Heart right ventricle (tissue), 16 donors: ENCODE measurements at places on chromosomes 5 and 9.

GRCh38 chr9:27523141-27523540 lies 949 bp upstream of the IFNK start:
- DNase-seq: no peak

DNA sequence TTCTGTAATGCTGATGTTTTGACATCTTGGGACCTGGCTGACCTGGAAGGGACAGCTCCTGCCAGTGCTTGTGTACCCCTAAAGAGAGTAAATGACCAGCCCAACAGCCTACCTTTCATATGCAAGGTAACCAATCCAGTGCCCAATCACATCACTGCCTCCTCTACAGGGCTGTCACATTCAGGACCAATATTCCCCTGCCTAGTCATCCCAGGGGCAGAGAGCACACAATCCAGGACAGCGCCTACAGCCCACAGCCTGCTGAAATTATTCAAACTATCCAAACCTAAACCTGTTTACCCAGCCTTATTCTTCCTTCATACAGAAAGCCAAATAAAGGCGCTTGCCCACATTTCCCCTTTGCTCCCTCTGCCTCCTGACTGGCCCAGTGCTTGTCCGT lies 284.1 kb downstream of the CTNND2 start:
- DNase-seq: no peak

- no peak for DNase-seq
These were observed 49.8 kb downstream of the PRRC1 start for GRCh38 chr5:127567026-127567768.

DNA sequence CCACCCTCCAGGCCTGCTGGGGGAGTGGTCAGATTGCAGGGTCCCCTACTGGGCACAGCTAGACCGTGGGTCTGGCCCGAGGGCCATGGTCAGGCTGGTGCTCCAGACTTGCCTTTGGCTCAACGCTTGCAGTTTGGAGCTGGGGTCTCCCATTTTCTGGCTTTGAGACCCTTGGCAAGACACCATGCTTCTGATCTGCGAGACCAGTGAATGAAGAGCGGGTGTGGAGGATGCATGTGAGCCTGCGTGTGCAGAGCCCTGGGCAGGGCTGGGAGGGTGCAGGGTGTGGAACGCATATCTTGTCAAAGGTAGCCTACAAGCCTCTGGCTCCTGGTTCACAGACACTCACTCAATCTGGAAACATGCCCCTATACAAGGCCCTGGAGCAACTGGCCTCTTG lies 6.1 kb upstream of the MRNIP start:
- no peak for DNase-seq
